Stimulated activated CD8-positive, alpha-beta memory T cell treated with anti-CD3 and anti-CD28 coated beads, Interleukin-15, amount 100 ng/mL, for 1 hour (primary cell): ENCODE measurements at places on chromosomes 4 and X.

DNA sequence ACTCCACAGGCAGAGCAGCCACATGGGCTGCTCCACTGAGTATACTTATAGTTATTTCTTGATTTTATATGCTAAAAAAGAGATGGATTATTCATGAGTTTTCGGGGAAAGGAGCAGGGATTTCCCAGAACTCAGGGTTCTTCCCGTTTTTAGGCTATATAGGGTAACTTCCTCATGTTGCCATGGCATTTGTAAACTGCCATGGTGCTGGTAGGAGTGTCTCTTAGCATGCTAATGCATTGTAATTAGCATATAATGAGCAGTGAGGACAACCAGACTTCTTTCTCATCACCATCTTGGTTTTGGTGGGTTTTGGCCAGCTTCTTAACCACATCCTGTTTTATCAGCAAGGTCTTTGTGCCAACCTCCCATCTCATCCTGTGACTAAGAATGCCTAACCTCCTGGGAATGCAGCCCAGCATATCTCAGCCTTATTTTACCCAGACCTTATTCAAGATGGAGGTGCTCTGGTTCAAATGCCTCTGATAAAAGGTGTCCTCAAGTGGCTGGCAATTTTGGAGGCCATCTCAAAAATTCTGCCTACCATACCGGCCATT lies 213.0 kb upstream of the VEGFC start:
- DNase-seq: no peak

DNA sequence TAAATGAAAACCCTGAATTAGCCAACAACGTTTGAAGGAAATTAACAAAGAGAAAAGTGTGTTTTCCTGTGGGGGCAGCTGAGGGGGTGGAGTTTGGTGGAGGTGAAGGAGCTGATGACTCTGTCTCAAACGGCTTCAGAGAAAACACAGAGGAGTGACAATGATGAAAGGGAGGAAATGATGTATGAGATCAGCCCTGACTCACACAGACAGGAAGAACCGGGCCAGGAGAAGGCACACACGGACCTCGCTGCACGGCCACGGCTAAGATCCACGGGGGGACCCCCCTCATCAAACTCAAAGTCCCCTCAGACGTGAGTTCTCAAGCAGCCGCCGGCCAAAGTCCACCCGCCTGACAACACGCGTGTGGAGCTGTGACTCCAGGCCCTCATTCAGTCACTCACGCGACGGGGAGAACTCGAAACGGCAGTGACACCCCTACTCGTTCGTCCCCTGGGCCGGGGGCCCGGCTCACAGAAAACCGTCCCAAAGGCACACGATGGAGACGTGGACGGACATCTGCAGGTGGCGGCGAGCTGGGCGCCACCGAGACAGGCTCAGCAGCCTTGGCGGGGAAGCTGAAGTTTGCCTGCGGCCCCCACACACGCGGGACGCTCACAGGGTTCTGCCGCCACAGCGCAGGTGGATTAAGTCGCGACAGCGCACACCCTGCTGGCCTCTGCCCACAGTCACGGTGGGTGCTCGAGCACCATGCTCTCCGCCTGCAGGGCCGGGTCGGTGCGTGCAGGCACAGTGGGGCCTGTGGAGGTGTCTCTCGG lies 28.8 kb downstream of the PPP2R3B start:
- peak; percentile 13 for DNase-seq

- DNase-seq: no peak
Measured at GRCh38 chr4:3527101-3527913, 4.9 kb downstream of the LRPAP1 start.

- no peak for DNase-seq
Measured at GRCh38 chr4:153212736-153213135, 8.5 kb downstream of the TRIM2 start.

GRCh38 chr4:190020790-190021717 lies 6.0 kb downstream of the FRG2 start:
- no peak for DNase-seq

GRCh38 chr4:159428293-159428692 lies 325.4 kb downstream of the RAPGEF2 start:
- DNase-seq: no peak

- no peak for DNase-seq
Measured at GRCh38 chrX:9430346-9430921, 34.4 kb upstream of the TBL1X start.

DNA sequence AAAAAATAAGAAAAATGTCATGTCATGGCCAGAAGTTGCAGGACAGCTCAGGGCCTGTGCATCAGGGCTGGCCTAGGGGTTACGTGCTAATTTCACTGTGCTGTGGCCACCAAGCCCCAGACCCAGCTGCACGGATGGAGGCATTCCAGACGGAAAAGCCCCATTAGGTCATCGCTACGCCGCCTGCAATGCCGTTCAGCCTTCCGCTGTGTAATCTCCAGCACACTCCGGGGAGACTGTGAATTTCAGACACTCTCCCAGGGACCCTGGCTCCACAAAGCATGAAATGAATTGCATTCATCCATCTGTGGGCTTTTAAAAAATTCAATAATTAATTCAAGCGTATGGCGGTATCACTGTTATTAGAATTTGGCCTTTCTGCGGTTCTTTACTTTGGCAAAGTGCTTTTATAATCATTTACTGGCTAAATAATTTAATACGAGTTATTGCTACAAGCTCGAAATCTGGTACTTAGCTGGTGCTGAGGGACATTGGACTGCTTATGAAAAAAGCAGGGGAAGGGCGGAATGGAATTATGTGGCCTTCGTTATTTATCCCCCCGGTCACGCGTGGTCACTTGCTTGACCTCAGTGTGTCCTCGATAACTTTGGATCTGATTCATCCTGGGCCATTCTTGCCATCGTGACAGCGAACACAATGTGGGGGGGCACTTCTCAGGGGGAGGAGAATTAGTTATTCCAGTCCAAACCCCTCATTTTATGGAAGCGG lies 9.0 kb upstream of the NSG1 start:
- no peak for DNase-seq

DNA sequence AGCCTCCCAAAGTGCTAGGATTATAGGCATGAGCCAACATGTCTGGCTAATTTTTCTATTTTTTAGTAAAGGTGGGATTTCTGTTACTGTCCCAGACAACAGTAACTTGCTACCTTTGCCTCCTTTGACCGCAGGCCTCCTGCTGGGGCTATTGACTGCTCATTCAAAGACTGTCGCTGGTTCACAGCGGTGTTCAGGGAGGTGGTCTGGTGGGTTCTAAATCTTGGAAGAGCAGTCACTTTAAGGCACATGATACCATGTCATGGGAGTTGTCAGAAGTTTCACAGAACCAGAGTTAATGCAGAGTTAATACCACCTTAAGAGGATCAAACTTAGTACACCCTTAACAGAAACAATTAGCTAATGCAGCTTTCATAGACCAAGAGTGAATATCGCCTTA lies 3.8 kb downstream of the ASMT start:
- DNase-seq: no peak

- no peak for DNase-seq
Measured at GRCh38 chr4:10872833-10873517, 188.4 kb upstream of the CLNK start.

- peak; percentile 24 for DNase-seq
Measured at GRCh38 chr4:38132107-38132673, 172.0 kb downstream of the PTTG2 start.

DNA sequence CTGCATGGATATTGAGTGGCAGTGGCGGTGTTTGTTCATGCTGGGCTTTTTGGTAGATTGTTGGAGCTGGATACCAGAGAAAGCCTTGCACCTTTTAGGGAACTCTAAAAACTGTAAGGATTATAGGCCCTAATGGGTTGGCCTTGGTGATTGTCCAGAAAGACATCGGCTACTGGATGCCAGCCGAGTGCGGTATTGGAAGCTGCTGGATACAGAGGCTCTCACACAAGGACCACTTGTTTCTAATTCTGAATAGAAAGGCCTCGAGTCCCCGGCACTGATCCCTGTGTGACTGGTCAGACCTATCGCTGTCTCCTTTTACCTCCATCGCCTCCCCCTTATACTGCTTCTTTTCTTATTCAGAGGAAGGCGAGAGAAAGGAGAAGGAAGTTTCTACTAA lies 27.3 kb upstream of the SCOC start:
- no peak for DNase-seq

GRCh38 chrX:153889123-153889522 lies 3.1 kb upstream of the L1CAM start:
- DNase-seq: no peak

DNA sequence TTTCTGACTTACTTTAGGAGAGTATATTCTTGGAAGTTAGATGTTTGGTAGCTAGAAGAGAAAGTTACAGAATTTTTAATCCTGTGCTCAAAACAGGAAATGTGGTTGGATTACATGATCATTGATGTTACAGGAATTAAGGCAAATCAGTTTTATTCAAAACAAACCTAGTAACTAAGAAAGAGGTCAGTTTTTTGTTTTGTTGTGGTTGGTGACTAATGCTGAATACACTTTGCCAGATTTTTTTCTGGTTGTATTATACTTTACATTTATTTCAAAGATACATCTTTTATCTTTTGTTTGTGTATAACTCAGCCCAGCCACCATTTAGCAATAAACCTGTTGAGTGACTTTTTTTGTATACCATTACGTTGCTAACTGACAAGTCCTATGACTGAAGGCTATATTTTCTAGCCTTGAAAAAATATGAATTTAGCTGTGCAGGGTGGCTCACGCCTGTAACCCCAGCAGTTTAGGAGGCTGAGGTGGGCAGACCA lies 116.7 kb downstream of the KLHL8 start:
- no peak for DNase-seq

DNA sequence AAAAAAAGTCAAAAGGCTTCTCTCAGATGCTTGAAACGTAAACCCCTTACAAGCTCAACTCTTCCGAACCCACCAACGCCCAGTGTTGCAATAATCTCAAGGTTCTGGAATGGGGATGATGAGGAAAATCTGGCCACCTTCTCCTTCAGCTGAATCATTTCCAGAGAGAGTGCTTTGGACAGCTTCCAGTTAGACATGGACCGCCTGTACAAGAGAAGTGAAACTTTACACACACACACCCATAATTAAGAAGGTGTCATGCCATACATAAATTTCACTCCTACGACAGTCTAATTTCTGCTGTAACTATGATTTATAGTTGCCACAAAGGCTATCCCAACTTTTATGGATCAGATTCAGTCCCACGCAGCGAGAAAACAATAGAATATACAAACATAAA lies 72.3 kb downstream of the PRKG2 start:
- no peak for DNase-seq

DNA sequence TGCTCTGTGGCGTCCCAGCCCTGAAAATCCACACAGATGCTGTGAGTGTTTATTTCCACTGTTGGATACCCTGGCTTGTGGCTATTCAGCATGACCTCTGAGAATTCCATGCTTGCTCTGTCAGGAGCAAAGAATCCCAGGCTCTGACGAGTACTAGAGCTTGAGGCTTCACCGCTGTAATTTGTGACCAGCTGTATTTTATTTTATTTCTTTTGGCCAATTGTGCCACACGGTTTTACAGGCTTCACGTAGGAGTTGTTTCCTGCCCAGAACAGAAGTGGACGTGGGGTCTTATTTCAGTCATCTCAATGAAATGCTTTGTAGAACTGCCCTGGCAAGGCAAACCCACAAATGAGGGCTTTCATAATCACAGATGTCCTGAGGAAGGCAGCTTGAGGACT lies 69.4 kb upstream of the CLDN34 start:
- DNase-seq: no peak

GRCh38 chr4:155972098-155972497 lies 18.4 kb upstream of the CTSO start:
- no peak for DNase-seq

DNA sequence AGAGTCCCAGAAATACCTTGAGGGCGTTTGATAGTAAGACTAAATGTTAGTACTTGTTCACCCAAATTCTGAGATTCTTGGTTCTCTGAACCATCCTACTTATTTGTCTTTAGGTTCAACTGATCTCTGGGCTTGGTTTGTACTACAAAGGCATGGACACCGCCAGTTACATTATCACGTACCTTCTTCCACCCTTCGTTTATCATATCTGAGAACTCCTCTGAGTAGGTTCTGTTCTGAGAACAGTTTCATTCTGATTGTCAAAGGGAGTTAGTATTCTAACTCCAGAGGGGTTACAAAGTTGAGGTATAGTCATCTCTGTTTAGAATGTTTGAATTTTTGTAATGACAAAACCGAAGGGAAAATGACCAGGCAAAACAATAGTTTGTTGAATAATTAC lies 19.3 kb downstream of the ZFX start:
- DNase-seq: no peak

GRCh38 chrX:97168646-97169045 lies 284.9 kb downstream of the RPA4 start:
- DNase-seq: no peak

DNA sequence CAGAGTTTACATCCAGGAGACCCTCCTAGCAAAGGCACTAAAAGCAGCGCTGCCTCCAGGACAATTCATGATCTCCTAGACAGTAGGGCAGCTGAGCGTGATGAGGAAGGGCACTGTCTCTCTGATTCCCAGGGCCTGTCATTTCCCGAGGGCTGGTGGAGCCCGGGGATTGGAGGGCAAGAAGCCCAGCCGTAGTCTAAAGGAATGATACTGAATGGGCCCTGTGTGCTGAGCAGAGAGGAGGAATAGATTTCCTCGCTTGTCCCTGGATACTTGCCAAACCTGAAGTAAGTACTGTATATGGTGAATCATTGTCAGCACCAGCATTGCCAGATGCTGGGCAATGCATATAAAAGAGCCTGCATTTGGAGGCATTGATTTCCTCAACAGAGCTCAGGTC lies 88.0 kb upstream of the SLITRK2 start:
- no peak for DNase-seq

GRCh38 chrX:85882601-85883000 lies 164.8 kb downstream of the CHM start:
- DNase-seq: no peak

DNA sequence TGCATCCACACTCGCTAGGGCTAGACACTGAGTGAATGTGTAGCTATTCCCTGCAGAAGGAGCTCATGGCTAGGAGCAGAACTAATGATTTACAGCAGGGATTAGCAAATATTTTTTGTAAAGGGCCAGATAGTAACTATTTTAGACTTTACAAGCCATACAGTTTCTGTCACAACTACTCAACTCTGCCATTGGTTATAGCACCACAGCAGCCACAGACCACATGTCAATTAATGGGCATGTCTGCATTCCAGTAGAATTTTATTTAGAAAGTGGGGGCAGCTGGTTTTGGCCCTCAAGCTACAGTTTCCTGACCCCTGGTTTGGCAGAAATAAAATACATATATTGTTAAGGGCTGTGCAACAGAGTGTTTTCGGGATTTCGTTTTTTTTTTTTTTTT lies 192.6 kb downstream of the FRMPD4 start:
- DNase-seq: no peak

DNA sequence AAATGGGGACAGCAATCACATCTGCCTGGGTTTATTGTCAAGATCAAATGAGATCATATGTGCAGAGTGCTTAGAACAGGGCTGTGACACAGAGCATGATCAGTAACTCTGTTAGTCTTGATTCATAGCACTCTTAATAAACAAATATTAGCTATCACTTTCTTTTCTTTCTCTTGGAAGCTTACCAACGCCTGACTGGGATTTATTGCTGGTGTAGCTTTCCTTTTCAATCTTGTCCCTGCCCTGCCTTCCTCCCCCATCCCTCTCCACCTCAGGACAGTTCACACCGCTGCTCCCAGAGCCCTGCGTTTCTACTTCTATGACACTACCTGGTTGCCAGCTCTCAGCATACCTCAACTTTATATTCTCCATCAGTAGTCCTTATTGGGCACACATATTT lies 120.7 kb downstream of the LDB2 start:
- DNase-seq: no peak

GRCh38 chrX:15769300-15769954 lies 20.9 kb upstream of the ZRSR2 start:
- DNase-seq: no peak
